ENCODE measurements at places on chromosomes 1 and 21.

GRCh38 chr1:241332987-241333386, 24.0 kb downstream of the RGS7 start:
- no peak for DNase-seq

- peak; percentile 72 for DNase-seq
Measured at GRCh38 chr1:156583821-156584622, 4.5 kb downstream of the TTC24 start.

GRCh38 chr1:206445911-206446356, 24.3 kb upstream of the IKBKE start:
- DNase-seq, result no peak

DNA sequence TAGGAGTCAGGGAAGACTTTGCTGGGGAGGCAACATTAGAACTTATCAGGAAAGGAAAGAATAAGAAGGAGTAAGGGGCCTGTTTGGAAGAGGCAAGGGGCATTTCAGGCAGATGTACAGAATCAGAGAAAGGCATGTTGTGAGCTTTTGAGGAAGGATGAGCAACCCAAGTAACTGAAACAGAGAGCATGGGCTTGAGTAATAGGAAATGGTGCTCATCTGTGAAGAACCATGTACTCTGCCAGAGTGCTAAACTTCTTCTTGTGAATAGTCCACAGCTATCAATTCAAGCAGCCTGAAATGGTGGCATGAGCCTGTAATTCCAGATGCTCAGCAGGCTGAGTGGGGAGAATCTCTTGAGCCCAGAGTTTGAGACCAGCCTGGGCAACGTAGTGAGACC, 19.2 kb upstream of the PIGK start:
- DNase-seq, result no peak

DNA sequence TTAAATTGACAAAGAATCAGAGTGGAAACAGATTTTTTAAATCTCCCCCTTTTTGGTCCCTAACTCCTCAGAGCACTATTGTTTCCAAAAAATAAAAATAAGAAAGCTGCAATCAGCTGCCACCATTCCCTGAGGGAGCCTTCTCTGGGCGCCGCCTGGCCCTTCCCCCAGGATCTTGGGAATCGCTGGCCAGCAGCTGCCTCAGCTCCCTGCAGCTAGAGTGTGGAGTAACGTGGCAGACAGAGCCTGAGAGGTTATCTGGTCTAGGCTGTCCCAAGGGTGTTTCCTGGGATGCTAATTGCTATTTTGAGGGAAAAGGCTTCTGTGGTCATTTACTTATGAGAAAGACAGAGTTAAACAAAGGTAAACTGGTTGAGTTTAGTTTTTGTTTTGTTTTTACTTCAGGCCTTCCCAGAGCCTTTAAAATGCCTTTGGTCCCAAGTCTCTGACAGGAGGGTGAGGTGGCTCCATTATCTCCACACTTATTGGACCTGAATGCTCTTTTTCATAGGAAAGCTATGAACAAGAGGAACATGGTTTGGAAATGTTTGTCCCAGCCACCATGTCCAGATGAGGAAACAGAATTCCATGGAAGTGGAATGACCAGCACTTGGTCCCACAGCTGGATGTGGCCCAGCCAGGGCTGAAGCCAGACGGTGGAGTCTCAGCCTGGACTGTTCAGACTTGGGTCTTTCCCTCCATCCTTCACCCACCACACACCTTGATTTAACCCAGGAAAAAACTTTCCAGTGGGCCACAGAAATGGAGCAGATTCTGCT, 14.1 kb upstream of the KIAA1614 start:
- no peak for DNase-seq

DNA sequence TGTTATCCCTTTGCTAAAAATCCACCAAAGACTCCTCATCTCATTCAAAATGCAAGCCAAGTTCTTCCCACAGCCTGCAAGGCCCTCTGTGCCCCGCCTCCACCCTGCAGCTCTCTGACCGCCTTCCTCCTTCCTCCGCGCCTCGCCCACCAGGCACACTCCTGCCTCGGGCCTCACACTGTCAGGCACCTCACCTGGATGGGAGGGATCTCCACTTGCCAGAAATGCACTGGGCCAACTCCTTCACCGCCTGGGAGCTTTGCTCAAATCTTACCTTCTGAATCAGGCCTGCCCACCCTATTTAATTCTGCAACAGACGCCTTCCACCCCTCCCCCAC, 26.2 kb downstream of the PGBD5 start:
- DNase-seq, result no peak

GRCh38 chr1:58781541-58782177, 2.2 kb downstream of the JUN start:
- peak; percentile 33 for DNase-seq

Measured in NCI-H1105 (cell line).